ENCODE measurements at places on chromosomes 7 and 10.
A peak's percentile ranks its signal among the peaks of the same experiment; 100 is the strongest.

DNA sequence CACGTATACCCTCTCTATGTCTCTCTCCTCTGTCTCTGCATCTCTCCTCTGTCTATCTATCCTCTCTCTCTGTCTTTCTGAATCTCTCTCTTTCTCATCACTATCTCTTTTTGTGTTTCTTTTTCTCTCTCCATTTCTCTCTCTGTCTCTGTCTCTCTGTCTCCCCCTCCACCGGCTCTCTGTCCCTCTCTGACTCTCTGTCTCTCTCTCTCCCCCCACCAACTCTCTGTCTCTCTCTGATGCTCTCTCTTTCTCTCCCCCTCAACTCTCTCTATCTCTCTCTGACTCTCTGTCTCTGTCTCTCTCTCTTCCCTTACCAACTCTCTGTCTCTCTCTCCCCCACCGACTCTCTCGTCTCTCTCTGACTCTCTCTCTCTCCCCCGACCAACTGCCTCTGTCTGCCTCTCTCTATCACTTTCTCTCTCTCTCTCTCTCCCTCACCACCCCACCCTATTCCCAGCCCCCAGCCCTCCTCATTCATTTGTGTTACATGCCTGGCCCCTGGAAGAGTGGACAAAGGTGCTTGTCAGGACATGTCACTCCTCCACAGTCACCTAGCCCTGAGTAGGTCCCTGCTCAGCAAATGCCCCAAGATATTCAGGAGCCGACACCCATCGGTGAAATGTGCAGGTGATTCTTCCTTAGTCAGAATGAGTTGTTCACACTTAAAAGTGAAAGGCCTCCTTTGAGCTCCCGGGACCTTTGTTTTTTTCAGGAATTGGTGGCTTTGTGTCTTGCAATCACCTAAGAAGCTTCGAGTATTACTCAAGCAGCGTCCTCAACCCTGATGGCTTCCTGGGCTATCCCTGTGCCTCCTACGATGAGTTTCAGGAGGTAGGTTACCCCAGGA, 13.6 kb downstream of the PNLIPRP2 start:
- no peak for DNase-seq

DNA sequence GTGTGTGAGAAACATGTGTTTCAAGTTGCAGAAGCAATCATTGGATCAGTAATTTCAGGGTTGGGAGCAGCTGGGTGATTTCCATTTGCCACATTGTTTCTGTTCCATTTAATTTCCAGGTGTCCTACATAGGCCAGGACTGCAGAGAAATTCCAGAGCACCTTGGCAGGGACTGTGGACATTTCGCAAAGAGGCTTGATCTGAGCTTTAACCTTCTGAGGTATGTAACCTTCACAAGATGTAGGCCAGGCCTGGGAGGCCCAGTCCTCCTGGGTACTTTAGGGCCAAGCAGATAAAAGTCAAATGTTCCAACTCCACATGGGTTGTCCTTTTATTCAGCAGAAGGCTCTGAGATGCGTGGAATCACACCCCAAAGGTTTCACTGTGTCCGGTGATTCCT, 6.9 kb downstream of the LRMDA start:
- no peak for DNase-seq

GRCh38 chr10:31261511-31262311, 57.3 kb upstream of the ZEB1 start:
- DNase-seq, result no peak

DNA sequence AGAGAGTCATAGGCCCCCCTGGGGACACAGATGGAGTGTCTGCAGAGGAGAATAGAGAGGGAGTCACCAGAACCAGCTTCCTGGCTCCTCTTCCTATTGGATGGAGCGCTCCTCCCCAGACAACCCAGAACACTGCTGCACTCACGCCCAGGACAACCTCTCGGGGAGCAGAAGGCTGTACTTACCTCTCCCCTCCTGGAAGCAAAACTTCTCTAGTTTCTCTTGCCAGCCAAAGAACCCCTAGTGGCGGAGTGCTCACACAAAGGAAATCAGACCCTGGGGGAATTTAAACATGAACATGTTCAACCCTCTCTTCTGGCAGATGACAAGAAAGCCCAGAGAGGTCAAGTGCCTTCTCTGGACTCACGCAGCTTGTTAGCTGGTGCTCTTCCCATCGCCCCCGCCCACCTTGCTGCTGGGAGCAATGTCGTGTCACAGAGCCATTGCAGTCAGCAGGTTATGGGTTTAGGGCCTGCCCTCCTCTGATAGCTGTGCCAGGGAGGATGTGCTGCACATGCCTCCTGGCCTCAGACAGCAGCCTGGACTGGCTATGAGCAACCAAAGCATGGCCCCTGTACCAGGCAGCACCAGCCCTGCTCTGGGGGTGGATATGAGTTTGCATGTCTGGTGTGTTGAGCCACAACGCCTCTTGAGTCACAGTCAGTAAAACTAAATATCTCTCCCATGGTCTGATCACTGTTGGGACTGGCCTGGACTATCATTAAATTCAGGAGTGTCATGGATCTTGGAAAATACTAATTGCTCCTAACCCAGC, 84.4 kb downstream of the SLIT1 start:
- DNase-seq, result no peak

DNA sequence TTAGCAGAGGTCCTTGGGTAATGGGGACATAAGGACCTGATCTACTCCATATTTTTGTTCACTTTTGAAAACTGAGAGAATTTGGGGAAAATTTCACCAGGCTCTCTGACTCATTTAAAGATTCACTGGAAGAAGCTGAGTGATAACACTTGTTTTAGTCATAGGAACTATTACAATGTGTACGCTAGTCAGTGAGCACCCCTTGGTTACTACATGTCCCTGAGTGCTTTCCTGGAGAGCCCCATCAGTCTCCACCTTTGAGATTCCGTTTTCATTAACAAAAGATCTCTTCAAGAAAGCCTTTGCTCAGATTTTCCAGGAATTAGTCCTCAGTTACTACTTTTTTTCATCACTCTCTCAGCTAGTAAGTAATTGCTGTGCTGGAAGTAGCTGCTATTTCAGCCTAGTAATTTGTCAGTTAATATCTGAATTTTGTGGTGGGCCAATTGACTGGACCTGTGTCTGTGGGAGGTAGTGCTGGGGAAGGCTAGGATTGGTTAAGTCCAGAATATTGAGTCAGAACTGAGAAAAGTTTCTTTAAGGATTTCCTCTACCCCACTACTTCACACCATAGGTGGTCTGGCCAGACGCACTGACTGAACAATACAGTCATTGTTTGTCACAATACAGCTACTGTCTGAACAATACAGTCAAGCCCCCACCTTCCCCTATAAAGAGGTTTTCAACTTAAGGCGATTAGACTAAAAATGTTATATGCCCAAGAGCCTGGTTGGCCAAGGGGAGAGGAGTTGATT, 235.0 kb downstream of the CCDC7 start:
- no peak for DNase-seq

DNA sequence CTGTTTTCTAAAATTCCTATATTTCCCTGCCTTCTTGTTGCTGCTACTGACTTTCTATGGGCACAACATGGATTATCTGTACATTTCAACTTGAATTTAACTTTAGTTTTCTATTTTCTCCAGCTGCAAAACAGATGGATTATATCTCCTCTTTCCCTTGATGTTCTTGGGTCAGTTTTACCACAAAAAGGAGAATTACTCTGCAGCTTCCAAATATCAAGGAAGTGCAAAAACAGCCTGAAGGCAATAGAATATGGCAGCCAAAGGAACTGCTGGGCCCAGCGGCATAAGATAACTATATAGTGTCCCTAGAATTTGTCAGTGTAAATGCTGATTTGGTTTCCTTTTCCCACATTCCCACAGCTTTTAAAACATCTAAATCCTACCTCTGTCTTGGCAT, 29.1 kb downstream of the CPED1 start:
- no peak for DNase-seq

GRCh38 chr7:144991041-144991440, 155.2 kb upstream of the TPK1 start:
- DNase-seq, result no peak

- no peak for DNase-seq
Measured at GRCh38 chr10:107689323-107689722, 524.8 kb upstream of the SORCS1 start.

GRCh38 chr7:77696643-77697534, 630 bp downstream of the RSBN1L start:
- DNase-seq, result peak; percentile 55

DNA sequence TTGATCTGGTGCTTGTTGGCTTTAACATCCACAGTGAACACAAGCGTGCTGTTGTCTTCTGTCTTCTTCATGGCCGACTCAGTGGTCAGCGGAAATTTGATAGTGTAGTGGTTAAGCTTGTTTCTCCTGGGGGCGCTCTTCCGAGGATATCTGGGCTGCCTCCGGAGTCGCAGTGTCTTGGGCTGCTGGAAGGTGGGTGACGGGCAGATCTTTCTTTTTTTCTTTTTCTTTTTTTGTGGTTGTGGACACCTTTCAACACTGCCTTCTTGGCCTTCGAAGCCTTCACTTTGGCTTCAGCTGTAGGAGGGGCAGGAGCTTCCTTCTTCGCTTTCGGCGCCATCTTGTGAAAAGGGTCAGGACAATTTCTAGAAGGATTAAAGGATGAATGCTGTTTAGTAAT, 23.8 kb upstream of the RPA3 start:
- no peak for DNase-seq

GRCh38 chr10:70682920-70683600, 10.8 kb downstream of the ADAMTS14 start:
- no peak for DNase-seq

GRCh38 chr7:25802057-25802456, 349.9 kb upstream of the NFE2L3 start:
- no peak for DNase-seq

GRCh38 chr7:47298636-47299035, 283.3 kb downstream of the TNS3 start:
- no peak for DNase-seq

- DNase-seq, result no peak
Measured at GRCh38 chr10:69428165-69428564, 11.4 kb upstream of the TACR2 start.

GRCh38 chr7:13800694-13801448, 188.6 kb downstream of the ETV1 start:
- no peak for DNase-seq

GRCh38 chr7:151764056-151764920, 112.6 kb downstream of the PRKAG2 start:
- DNase-seq, result no peak

DNA sequence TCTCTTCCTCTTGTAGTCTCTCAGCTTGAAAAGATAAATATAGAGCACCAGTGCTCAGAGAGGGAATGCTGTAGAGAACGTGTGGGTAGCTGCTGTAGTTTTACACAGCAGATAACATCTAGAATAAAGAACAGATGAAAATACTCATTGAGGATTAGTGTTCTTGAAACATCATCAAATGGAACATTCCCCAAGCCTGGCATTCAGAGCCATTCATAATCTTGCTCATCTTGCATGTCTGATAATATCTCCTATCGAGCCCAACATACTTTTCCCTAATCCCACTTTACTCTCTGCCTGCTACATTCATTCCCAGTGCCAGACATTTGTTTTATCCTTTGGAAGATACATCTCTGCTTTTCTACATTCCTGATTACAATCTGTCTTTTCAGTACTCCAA, 35.2 kb downstream of the MCU start:
- no peak for DNase-seq

- DNase-seq, result no peak
Measured at GRCh38 chr10:130215931-130216231, 79.7 kb downstream of the GLRX3 start.

Measured in activated naive CD4-positive, alpha-beta T cell (primary cell).